ENCODE measurements at places on chromosomes 2 and 18.

- DNase-seq: no peak
These were observed 536.8 kb downstream of the XIRP2 start for GRCh38 chr2:167424803-167425755.

DNA sequence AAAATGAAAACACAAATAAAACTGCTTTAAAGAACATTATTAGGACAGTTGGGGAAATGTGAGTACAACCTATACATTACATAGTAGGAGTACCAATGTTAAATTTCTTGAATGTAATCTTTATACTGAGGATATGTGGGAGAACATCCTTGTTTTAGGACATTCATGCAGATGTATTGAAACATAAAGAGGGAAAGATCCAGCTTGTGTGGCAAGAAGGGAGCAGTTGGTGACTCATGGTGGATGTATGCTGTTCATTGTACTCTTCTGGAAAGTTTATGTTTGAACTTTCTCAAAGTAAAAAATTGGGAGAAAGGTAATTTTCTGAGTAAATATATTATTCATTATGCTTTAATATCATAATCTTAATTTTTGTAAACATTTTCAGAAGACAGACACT lies 132.1 kb upstream of the DLGAP1 start:
- no peak for DNase-seq

DNA sequence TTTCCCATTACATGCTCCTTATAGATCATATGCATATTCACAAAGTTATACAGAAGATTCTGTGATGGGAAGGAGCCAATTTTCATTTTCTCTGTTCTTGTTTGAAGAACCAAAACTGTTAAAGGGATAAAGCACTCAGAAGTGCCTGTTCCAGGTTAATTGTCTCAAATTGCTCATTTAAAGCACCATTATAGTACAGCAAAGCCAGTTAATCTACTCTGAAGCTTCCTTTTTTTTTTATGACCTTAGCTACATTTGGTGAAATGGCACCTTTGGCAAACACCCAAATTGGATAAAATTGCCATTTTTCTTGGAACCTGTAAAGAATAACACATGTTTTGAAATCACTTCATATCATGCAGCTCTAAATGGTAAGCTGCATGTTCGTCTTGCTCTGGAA lies 1092.3 kb downstream of the BCL11A start:
- DNase-seq: no peak

- DNase-seq: no peak
These were observed 89.7 kb upstream of the SH3BP4 start for GRCh38 chr2:234861841-234862735.

- DNase-seq: no peak
These were observed 28.9 kb downstream of the TOGARAM2 start for GRCh38 chr2:29009711-29010677.

- DNase-seq: no peak
These were observed 121.6 kb downstream of the TXNL1 start for GRCh38 chr18:56516789-56517188.

DNA sequence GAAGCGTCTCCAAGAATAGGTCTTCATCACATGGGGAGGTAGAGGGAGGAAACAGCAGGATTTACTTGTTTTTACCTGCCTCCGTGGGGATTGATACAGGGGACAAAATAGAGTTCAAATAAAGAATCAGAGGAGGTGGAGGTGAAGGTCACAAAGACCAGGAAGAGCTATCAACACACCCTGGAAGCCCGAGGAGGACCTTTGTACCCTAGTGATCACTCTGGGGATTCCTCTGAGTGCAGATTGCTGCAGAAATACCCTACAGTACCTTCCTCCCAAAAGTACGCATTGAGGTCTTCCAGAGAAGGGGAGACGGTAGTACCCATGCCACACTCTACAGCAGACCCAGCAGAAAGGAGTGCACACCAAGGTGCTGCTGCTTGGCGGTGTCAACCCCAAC lies 44.9 kb downstream of the OSR1 start:
- no peak for DNase-seq

GRCh38 chr18:30969670-30970170 lies 72.8 kb downstream of the DSC3 start:
- DNase-seq: no peak

DNA sequence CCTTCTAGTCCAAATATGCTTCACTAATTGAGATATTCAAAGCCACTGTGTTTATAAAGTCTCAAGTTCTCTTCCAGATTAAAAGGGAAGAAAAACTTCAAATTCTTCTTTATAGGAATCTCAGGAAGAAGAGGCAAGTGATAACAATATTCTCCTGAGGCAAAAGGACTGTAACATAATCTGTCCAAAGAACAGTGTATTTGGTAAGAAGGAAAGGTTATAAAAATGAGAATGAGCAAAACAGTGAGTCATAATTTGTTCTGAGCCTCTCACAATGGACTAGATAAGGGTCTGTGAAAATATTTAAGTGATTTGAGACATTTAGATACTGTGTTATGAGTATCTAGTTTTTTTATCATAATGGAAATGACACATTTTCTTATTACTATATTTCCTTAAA lies 44.3 kb downstream of the SNRPD1 start:
- DNase-seq: no peak

DNA sequence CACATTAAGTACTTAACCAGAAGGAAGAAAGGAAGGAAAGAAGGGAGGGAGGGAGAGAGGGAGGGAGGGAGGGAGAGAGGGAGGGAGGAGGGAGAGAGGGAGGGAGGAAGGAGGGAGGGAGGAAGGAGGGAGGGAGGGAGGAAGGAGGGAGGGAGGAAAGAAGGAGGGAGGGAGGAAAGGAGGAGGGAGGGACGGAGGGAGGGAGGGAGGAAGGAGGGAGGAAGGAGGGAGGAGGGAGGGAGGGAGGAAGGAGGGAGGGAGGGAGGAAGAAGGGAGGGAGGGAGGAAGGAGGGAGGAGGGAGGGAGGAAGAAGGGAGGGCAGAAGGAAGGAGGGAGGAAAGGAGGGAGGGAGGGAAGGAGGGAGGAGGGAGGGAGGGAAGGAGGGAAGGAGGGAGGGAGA lies 363.3 kb downstream of the MBD2 start:
- DNase-seq: no peak

DNA sequence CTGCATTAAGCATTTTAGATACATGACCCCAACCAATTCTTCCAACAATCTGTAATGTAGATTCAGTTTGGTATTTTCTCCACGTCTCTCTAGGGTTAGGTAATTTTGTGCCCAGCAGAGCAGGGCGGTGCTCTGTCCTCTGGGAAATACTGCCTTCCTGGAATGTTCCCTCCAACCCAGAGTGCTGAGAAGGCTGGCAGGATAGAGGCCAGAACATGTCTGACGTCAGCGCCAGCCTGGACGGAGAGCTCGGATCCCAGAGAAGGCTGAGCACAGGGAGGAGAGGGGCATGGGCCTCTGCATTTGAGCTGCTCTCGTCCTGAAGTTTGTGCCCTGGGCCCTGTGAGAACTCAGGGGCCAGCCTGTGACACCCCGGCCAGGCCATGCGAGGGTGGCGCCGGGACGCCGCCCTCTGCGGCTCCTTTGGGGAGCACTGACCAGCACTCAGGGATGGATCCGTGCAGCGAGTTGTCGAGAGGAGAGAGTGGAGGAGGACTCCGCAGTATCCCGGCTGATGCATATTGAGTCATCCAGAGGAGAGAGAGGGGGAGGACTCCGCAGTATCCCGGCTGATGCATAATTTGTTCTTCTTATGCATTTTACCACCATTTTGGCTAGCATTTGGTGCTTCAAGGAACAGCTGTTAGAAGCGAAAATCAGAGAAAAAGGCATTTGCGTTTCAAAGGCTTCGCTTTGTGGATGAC lies 80.0 kb upstream of the PXDN start:
- DNase-seq: no peak

DNA sequence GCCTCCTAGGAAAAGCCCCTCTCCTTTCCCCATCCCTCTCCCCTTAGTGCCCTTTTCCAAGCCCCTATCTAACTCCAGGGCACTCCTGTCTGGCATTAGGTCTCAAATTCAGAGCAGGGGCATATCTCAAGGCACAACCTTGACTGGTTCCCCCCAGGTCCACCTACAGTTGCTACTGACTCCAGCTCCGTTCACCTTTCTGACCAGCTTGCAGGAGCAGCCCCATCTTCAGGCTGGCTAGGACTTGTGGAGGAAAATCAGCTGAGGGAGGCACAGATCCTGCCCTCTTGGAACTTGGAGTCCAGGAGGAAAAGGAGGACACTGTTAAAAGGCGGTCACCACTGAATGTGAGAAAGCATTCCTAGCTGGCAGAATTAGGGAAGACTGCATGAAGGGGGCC lies 152.4 kb downstream of the ZFP36L2 start:
- DNase-seq: no peak

DNA sequence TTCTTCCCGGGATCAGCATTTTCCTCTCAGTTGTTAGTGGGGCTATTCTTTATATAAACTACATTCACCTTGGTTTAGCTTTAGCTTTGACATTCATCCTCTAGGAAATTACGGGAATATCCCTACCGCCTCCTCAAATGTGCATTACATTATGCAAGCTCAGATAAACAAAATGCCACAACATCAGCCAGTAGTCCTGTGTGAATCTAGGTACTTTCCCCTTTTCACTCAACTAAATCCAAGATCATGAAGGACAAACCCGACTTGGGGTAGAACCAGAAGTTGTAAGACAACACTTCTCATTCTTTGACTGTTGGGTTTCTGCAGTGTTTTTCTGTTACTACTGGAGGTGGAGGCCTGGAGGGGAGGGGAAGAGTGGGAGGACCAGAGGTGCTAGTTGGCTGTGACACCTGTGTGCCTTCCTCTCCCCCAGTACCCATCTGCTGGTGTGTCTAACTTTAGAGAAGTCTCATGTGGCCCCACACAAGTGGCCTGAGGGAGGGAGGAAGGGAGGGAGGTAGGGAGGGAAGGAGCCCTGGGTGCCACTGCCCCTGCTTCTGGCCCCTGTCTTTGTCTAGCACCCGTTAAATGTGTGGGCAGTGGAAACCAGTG lies 84.8 kb upstream of the BCL2L11 start:
- no peak for DNase-seq

- DNase-seq: no peak
These were observed 476.1 kb upstream of the SOX11 start for GRCh38 chr2:5215989-5216607.

DNA sequence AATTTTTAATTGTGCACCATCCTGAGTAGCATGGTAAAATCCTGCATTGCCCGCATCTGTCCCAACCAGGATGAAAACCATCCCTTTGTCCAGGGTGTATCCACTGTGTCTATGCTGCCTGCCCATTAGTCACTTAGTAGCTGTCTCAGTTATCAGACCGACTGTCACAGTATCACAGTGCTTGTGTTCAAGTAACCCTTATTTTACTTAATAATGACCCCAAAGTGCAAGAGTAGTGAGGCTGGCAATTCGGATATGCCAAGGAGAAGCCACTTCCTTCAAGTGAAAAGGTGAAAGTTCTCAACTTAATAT lies 8.8 kb downstream of the ITSN2 start:
- DNase-seq: no peak

DNA sequence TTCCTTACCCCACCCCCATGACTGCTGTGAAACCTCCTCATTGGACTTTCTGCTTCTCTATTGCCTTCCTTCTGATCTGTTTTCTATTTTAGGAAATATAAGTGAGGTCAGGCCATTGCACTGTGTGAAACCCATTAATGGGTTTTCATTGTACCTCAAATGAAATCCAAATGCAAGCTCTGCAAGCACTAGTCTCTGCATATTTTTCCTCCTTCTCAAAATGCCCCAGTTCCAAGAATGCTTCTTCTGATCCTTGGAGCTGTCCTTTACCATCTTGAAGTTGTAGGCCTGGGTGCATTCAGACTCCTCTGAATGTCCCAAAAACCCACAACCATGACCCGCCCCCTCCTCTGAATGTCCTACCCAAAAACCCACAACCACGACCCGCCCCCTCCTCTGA lies 8.2 kb downstream of the IL1A start:
- no peak for DNase-seq

DNA sequence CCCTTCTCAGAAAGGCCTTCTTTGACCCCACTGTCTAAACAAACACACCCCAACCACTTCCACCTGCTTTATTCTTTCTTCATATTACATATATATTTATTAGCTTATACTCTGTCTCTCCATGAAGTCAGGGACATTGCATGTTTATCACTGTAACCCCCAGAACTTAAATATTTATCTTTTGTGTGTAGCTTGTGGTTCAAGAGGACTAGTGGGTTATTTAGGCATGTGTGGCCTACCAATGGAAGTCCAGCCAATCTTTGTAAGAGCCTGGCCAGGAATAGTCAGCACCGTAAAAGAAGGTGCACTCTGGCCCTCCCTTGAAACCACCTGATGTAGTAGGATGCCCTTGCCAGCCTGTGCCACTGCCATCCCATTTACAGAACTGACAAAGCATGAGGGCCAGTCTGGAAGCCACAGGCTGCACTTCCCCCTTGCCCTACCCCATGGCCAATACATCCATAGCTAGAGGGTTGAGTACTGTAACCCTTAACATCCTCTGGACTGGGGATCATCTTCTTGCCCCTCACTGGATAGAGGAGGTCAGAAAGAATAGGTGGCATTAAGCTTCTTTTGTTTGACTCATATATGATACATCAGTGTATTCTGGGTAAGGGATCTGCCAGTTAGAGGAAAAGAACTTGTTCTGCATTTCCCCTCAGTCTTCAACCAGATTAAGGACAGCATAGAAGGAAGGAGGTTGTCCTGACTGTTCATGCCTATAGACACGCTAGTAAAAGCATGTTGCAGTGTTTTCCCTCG lies 4.9 kb downstream of the NEMP2 start:
- no peak for DNase-seq

GRCh38 chr18:48817021-48817461 lies 133.7 kb downstream of the SMAD7 start:
- no peak for DNase-seq

GRCh38 chr18:28409811-28410210 lies 232.9 kb upstream of the CDH2 start:
- DNase-seq: no peak

GRCh38 chr2:32772638-32773447 lies 145.0 kb downstream of the TTC27 start:
- no peak for DNase-seq

- DNase-seq: no peak
These were observed 415.9 kb downstream of the EPHA4 start for GRCh38 chr2:221156062-221156734.

GRCh38 chr18:47677952-47678351 lies 252.5 kb downstream of the SMAD2 start:
- no peak for DNase-seq

DNA sequence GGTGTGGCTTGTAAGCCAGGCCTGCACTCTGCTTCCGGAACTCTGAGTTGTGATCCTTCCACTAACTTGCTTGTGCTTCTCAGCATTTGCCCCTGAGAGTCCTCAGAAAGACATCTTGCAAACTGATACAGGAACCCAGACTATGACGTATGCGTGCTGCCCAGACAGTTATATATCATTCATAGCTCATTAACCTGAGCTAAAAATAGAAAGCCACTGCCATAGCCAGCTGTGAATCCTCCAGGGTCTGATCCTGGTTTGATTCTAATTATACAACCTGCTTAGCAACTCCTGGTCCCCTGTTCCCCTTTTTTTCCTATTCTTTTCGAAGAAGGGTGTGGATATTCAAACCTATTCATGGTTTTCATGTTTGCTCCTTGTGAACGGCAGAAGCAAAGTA lies 63.7 kb downstream of the MARCHF4 start:
- no peak for DNase-seq

- DNase-seq: no peak
These were observed 20.4 kb downstream of the RNF144A start for GRCh38 chr2:6937582-6937981.

- no peak for DNase-seq
These were observed 71.4 kb downstream of the RAPGEF4 start for GRCh38 chr2:172806996-172807395.
